ENCODE measurements at places on chromosomes 16 and 17.
A peak's percentile ranks its signal among the peaks of the same experiment; 100 is the strongest.

DNA sequence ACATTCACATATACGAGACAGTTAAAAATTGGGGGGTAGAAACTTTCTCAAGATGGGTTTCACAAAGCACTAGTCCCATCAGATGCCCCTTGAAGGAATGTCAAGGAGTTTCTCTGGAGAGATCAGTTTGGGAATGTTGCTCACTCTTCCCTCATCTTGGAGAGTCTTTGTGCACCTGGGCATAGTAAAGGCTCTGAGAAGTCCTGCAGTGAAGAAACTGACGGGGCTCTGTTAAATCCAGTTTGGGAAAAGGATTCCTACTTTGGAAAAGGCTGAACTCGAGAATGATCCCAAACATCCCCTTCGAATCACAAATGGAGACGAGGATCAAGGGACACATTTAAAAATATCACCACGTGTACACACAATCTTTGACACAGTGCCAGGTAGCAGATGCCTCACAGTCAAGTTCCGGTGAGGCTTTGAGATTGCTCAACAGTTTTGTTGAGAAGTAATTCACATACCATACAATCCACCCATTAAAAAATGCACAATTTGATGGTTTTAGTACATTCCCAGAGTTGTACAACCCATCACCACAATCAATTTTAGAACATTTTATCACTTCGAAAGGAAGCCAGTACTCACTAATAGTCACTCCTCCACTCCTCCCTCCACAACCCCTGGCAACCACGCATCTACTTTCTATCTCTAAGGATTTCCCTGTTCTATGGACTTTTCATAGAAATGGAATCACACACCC, 203.4 kb upstream of the FOXF1 start:
- no peak for DNase-seq

GRCh38 chr16:66093191-66093590, 273.3 kb upstream of the CDH5 start:
- DNase-seq, result no peak

GRCh38 chr17:66720027-66720426, 114.9 kb upstream of the CACNG5 start:
- no peak for DNase-seq

DNA sequence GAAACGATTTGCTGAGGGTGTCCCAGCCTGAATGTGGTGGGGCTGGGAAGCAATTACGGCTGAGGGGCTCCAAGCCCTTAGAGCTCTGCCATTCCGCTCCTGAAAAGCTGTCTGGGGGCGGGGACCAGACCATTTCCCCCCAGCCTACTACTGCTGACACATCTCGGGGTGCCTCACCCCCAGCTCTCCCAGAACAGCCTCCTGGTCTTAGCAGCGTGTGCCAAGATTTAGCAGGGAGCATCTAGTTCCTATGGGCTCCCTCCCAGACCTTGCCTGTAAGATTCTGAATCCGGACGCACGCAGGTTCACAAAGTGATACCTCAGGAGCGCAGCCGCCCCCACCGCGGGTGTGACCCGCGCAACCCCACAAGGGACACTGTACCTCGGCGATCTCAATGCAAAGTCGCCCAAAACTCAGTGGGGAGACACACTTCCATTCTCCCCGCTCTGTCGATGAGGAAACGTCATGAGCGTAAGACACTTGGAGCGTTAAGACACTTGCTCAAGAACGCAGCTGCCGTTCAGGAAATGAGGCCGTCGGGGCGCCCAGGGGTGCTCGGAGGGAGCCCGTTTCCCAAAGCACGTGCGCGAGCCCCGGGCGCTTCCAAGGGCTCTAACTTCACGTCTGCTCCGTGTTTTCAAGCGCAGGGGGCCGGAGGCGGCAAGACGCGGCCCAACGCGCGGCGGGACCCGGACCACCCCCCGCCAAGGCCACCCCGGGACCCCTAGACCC, 629 bp downstream of the GEMIN4 start:
- peak; percentile 44 for DNase-seq

GRCh38 chr17:7380321-7380720, 568 bp upstream of the TNK1 start:
- DNase-seq, result no peak

DNA sequence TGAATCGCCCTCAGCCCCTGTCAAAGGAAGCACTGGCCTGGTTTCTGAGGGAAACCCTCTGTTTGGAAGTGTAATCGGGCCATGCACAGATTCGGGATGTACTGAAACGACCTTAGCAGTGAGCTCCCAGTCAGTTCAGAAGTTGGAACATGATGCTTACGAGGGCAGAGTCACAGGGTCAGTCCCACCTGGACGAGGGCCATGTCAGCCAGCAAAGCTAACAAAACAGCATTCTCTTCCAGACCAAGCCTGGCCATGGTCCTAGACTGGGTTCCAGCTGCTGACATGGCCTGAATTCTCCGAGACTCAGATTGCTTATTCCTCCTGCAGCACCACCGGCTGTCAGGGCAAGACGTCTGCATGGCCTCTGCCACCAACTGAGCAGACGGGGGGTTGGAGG, 192.2 kb upstream of the WSCD1 start:
- no peak for DNase-seq

DNA sequence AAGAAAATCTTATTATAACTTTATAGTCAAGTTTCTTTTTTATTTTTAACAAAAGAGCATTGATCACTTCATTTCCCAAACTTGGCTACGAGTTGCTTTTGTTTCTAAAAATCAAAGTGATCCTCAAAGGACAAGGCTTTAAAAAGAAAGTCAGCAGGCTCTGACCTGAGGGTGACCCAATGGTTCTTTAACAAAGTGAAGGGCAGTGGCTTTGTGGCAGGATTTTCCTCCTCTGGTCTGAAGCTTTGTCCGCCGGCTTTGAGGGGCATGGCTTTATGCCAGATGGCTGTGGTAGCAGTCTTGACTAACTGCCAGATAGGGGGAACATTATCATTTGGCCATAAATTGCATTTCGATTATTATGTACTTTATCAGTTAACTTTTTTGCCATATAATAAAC, 28.5 kb downstream of the IQCK start:
- no peak for DNase-seq

DNA sequence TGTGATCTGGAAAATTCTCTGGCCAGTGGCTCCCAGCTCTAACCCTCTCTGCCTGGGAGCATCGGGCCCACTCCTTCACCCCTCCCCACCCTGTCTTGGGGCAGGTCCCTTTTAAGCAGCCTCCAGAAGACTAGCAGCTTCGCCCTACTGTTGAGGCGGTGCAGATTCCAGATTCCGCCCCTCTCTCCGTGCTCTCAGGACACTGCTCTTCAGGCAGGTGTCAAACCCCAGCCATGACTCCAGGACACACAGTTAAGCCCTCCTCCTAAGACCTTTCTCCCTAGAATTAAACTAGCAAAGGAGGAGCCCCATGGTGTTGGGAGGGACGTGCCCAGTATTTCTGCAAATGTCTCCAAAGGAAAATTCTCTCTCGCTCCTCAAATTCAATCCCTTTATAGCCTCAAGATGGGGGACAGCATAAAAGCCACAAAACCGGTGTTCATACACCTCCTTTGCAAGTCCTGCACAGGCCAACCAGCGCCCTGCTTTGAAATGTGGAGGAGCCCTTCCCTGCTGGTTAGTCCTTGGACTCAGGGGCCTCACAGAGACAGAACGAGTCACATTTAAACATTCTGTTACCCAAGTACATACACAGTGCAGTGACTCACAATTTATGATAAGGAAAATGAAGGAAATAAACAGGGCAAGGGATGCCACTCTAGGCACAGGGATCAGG, 7.2 kb downstream of the LPO start:
- no peak for DNase-seq

DNA sequence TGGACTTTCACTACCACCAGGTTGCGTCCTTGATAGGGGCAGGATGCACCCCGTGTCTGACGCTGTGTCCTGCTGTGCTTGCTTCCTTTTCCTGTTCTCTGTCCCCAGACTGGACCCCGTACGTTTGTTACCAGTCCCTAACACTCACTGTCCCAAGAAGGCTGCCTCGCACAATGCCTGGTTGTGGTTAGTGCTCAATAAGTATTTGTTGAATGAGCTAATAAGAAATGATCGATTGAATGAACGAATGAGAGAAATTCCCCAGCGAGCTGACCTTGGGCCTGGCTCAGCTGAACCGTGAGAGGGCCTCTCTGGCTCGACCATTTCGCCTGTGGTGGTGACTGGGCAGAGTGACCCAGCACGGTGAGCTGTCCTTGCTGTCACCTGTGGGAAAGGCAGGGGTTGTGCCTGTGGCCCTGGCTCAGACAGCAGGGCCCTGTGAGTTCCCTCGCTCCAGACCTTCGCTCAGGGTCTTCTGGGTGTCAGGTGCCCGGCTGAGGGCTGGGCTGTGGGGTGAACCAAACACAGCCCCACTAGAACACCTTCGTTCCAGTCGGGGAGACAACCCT, 20.9 kb downstream of the CMIP start:
- no peak for DNase-seq

DNA sequence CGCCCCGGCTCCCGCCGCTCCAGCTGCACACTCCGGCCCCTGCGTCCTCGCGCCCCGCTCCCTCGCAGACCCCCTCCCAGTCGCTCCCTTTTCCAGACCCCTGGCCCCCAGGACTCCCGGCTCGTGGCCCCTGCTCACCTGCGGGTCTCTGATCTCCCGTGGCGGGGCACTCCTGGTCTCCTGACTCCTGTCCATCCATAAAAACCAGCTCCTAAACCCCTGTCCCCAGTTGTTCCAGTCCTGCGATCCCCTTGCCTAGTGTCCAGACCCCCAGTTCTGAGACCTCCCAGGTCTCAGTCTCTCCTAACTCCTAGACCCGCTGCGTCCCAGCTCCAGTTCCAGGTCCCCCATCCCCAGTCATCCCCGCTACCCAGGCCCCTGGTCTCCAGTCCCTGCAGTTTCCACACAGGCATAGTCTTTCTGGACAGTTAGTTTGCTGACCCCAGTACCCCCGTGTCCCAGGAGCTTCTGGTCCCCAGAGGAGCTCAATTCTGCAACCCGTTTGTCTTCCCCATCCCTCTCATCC, 379 bp downstream of the SNX29 start:
- DNase-seq, result no peak

- no peak for DNase-seq
Observed at GRCh38 chr16:2985462-2985861, 5.2 kb upstream of the PKMYT1 start.

- no peak for DNase-seq
Observed at GRCh38 chr17:50072925-50073324, 17.0 kb downstream of the ITGA3 start.

DNA sequence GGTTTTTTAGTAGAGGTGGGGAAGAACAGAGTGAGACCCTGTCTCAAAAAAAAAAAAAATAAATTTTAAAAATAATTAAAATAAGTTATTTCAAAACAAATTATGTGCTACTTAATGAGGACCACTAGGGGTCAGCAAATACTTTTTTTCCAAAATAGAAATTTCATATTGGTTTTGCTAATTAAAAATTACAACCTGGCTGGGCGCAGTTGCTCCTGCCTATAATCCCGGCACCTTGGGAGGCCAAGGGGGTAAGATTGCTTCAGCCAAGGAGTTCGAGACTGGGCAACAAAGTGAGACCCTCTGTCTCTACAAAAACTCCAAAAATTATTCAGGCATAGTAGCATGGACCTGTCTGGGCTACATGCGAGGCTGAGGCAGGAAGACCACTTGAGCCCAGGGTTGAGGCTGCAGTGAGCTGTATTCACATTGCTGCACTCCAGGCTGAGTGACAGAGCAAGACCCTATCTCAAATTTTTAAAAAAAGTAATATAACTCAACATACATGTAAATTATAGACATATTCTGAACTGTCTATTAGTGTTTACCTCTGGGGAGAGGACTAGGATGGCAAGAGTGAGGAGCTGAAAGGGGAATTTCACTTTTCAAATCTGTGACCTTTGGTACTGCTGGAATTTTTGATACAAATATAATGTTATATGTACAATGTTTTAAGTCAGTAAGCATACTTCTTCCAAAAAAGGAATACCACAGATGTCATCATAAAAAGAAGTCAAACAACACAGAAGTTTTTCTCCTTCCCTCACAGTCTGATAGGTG, 8.1 kb downstream of the MEIOB start:
- DNase-seq, result no peak

DNA sequence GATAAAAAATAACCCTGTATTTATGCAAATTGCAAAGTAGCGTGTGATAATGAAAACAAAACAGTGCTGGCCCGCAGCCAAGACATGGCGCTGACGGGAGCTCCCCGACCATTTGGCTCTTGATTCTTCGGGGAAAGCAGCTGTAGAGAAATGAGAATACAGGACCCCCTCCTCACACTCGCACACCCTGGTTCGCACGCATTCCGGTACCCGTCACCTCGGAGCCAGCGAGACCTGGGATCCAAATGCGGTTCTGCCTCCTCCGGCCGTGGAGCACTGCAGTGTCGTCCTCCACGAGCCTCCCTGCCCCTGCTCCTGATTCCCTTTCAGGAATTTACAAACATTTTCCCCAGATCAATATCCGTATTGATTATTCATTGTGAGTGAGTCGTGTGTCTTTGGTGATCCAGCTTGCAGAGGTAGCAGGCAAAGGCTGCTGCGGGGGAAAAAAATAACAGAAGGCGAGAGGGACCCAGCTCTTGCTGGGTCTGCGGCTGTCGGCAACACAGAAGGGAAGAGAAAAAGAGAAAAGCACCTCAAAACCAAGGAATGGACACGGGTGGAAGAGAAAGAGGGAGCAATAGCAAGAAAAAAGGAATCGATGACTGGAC, 184.1 kb upstream of the ZFHX3 start:
- DNase-seq, result no peak

GRCh38 chr17:48841395-48841831, 10.6 kb downstream of the CALCOCO2 start:
- peak; percentile 80 for DNase-seq

GRCh38 chr17:28346746-28347246, 10.5 kb downstream of the POLDIP2 start:
- no peak for DNase-seq

DNA sequence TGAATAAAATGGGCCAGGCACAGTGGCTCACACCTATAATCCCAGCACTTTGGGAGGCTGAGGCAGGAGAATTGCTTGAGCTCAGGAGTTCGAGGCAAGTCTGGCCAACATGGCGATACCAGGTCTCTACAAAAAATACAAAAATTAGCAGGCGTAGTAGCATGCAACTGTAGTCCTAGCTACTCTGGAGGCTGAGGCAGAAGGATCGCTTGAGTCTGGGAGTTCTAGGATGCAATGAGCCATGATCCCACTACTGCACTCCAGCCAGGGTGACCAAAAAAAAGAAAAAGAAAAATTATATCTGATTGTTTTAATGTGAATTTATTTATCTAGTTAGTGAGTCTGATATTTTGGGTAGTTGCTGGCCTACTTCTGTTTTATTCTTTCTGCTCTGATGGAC, 7.0 kb downstream of the IL34 start:
- no peak for DNase-seq

DNA sequence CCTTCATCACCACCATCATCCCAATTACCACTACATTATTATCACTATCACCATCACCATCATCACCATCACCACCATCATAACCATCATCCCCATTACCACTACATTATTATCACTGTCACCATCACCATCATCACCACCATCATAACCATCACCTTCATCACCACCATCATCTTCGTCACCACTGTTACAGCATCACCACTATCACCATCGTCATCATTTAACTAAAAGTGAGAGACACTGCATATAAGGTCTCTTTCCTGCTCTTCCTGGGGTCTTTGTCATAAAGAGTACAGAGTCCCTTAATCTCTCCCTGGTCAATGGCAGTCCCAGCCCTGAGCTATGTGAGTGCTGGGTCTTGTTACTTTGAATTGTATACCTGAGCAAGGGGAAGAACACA, 133.5 kb downstream of the CMIP start:
- DNase-seq, result no peak

GRCh38 chr16:82641336-82641984, 14.7 kb downstream of the CDH13 start:
- peak; percentile 44 for DNase-seq

GRCh38 chr16:50310308-50311133, 44.2 kb downstream of the ADCY7 start:
- no peak for DNase-seq
